ENCODE measurements at places on chromosomes 6 and 20.

DNA sequence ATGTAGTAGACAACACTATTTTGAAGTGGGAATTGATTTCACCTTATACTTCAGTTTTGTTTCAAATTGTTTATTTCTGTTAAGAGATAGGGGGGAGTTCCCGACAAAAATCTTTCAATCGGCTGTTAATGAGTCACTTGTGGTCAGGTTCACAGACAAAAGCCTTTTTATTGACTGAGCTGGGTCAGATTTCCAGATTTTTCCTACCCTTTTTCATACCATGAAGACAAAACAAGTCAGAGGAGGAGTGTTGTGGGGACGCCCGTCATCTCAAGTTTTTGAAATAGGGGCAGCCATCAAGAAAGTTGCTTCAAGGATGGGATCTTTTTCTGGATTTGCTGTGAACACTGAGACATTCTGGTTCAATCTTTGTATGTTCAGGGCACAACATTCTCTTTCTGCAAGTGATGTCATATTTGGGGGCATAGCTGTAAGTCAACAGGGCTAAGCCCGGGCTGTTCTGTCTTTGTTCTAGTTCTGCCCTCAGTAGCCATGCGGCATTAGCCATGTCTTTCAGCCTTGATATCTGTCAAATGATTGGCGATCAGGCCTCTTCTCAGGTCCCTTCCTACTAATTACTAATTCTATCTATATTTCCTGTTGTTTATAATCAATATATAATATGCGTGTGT lies 496.0 kb upstream of the MARCKS start:
- DNase-seq = no peak
- H3K4me1 ChIP-seq = no peaks in the 10 kb centered on the region
- H3K4me3 ChIP-seq = no peak overlapping the region
- no peaks in the 10 kb centered on the region for H3K36me3 ChIP-seq
- no peak overlapping the region for H3K27ac ChIP-seq

- DNase-seq = no peak
- H3K27me3 ChIP-seq = peaks cover 41% of the 10 kb centered on the region
- H3K4me3 ChIP-seq = no peak overlapping the region
- H3K36me3 ChIP-seq = no peaks in the 10 kb centered on the region
- H3K27ac ChIP-seq = no peak overlapping the region
Observed at GRCh38 chr6:7719364-7719850, 6.5 kb upstream of the BMP6 start.

DNA sequence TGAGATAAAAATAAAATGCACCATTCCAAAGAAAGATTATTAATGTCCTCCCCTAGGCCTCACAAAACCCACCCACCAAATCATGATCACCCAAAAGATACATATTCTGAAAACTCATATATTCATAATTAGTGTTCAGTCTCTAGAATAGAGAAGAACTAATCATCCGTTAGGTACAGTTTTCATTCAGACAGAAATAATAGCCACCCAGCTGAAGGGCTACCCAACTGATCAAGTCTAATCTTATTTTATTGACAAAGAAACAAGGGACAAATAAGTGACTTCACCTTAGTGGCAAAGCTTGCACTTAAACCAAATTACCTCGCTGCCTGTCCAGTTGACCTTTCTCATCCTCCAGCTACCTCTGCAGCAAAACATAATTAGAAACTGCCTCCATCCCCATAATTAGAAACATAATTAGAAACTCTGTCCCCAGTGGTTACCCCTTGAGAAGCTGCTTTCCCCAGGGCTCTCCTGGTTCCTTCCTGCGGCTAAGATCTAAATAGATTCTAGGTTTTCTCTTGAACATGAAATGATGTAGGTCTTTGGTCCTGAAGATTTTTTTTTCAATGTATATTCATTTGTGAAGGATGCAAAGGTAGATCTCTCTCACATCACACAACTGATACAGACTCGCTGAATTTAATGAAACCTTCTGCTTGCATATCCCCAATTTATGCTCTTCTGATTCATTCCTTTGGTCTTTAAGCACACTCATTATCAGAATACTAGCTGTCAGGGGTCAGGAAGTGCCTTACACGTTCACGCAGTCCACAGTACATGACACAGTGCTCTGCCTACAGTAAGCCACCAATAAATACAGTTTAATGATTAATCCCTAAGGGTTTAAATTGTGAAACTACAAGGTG lies 46.3 kb downstream of the HBS1L start:
- no peaks in the 10 kb centered on the region for H3K27me3 ChIP-seq
- DNase-seq = no peak
- no peak overlapping the region for H3K4me3 ChIP-seq
- no peak overlapping the region for H3K27ac ChIP-seq
- H3K36me3 ChIP-seq = no peaks in the 10 kb centered on the region

GRCh38 chr6:108947114-108947854 lies 99.1 kb downstream of the ARMC2 start:
- H3K27ac ChIP-seq = no peak overlapping the region
- peaks cover 3% of the 10 kb centered on the region for H3K36me3 ChIP-seq
- H3K4me3 ChIP-seq = no peak overlapping the region
- no peak for DNase-seq

- peaks cover 65% of the 10 kb centered on the region for H3K4me1 ChIP-seq
- no peak overlapping the region for H3K27ac ChIP-seq
Observed at GRCh38 chr20:32558526-32558925, 26.6 kb downstream of the NOL4L start.

DNA sequence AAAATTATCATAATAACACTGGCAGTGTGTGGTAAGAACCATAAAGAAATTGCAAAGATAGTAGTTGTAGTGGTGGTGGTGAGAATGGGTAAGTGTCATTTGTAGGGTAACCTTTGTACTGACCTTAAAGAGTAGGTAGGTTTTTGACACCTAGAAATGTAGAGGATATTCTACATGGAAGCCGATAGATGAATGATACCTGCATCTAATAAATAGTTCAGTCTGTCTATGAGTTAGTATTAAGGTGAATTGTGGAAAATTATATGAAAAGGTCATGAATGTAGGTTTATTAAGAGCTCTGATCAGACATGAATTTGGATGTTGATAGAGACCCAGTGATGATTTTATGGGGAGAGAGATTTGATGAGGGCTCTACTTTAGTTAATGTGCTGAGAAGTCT lies 78.1 kb downstream of the MYO6 start:
- no peak overlapping the region for H3K4me3 ChIP-seq
- H3K27me3 ChIP-seq = no peaks in the 10 kb centered on the region
- DNase-seq = no peak
- no peak overlapping the region for H3K27ac ChIP-seq
- H3K4me1 ChIP-seq = no peaks in the 10 kb centered on the region

DNA sequence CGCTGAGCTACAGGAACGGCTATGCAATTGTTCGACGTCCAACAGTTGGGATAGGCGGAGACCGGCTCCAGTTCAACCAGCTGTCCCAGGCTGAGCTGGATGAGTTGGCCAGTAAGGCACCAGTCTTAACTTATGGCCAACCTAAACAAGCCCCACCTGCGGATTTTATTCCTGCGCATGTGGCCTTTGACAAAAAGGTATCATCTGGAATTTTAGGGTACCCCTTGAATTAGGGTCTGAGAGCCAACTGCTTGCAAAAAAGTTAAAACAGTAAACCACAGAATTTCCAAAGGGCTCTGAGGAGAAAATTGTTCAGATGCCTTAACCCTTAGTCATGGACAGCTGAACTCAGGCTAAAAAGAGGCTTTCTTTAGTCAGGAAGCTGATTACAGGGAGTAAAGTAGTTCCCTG lies 3.8 kb downstream of the EFHC1 start:
- no peak overlapping the region for H3K4me3 ChIP-seq
- no peak overlapping the region for H3K27ac ChIP-seq
- DNase-seq = no peak
- no peaks in the 10 kb centered on the region for H3K27me3 ChIP-seq
- H3K36me3 ChIP-seq = peaks cover 2% of the 10 kb centered on the region

DNA sequence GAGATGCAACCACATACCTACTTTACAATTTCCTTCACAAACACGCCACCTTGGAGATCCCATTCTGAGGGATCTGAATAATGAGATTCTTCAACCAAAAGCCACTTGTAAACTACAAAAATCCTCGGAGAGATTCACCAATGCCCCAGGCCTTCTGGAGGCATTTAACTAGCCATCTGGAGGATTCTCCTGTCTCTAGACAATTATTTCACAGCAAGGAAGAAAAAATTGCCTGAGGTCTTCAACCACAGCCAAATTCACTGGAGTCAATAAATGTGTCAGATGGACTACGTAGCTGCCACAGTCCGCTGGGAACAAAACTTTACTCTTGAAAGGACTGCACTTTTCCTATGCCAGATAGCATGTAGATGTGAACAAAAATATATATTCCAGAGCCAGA lies 19.0 kb upstream of the DCDC2 start:
- H3K27ac ChIP-seq = no peak overlapping the region
- H3K36me3 ChIP-seq = no peaks in the 10 kb centered on the region
- no peak overlapping the region for H3K4me3 ChIP-seq
- H3K27me3 ChIP-seq = peaks cover 39% of the 10 kb centered on the region

Measured in central memory CD8-positive, alpha-beta T cell (primary cell).